ENCODE measurements at places on chromosomes 3 and 15.

GRCh38 chr3:46731795-46732194 is 14.1 kb upstream of the PRSS50 start:
- DNase-seq: no peak

DNA sequence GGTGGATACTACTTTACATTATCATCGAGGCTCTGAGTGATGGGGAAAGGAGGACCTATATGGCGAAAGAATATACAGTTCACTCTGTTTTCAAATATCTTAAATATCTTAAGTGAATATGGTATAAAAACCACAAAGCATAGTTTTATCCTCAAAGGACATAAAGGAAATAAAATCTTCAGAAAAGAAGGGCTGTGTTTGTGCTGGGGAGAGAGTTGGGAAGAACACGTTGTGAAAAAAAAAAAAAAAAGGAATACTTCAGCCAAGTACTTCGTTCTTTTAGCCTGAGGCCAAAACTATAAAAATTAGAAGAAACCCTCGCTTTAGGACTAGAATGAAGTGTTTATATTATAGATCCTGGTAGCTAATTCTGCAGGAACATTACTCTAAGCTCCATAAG is 10.2 kb upstream of the TMEM212 start:
- no peak for DNase-seq

GRCh38 chr3:27666708-27667107 is 55.4 kb downstream of the EOMES start:
- peak; percentile 59 for DNase-seq

DNA sequence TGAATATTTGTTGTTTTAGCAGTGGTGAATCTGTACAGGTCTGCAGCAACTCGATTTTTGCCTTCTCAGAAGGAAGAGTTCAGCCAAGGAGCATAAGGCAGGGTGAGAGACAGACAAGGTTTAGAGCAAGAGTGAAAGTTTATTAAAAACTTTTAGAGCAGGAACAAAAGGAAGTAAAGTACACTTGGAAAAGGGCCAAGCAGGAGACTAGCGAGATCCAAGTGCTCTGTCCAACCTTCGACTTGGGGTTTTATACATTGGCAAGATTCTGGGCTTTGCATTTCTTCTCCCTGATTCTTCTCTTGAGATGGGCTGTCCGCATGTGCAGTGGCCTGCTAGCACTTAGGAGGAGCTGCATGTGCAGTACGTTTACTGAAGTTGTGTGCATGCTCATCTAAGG is 46.7 kb upstream of the AADACL2 start:
- DNase-seq: no peak

- no peak for DNase-seq
These were observed 19.7 kb downstream of the ACKR4 start for GRCh38 chr3:132616780-132617179.

GRCh38 chr3:88433568-88433967 is 283.8 kb downstream of the C3orf38 start:
- DNase-seq: no peak

GRCh38 chr15:39354189-39354588 is 226.7 kb upstream of the THBS1 start:
- DNase-seq: no peak

- no peak for DNase-seq
These were observed 40.2 kb downstream of the CMTM8 start for GRCh38 chr3:32278714-32279113.
